CD4-positive, CD25-positive, alpha-beta regulatory T cell (primary cell): ENCODE measurements at places on chromosomes 3 and 15. TPM values are rescaled to one million over a fixed set of nuclear protein-coding genes. Genes with fewer than 3 reads are reported as not detected.
A peak's percentile ranks its signal among the peaks of the same experiment; 100 is the strongest.

DNA sequence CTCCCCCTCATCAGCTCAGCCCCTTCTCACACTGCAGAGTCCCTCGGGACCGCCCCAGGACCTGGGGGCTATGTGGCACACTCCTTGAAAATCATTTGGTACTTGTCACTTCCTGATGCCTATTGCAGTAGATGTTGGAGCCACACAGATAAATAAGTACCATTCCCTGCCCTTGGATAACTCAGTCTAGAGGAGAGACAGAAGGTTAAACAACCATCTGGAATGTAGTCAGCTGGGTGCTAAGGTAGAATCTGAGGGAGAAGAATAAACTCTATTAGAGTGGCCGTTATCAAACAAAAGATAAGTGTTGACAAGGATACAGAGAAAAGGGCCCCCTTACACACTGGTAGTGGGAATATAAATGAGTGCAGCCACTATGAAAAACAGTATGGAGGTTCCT is 112.3 kb upstream of the NR2E3 start:
- H3K36me3 ChIP-seq: no peaks in the 10 kb centered on the region
- no peaks in the 10 kb centered on the region for H3K4me1 ChIP-seq
- H3K4me3 ChIP-seq: no peak overlapping the region
- no peak overlapping the region for H3K27ac ChIP-seq
- no peak for DNase-seq
- H3K27me3 ChIP-seq: peaks cover 8% of the 10 kb centered on the region

The ZNF774 gene
- not detected for total RNA-seq

- no peaks in the 10 kb centered on the region for H3K27me3 ChIP-seq
- H3K27ac ChIP-seq: peak overlapping the region; percentile 96
- no peak for DNase-seq
- H3K4me3 ChIP-seq: peak overlapping the region; percentile 96
Observed at GRCh38 chr15:63192619-63193206, 3.3 kb downstream of the RAB8B start.

The SCAANT1 gene
- total RNA-seq: 4.7 TPM

- no peaks in the 10 kb centered on the region for H3K4me1 ChIP-seq
- H3K36me3 ChIP-seq: no peaks in the 10 kb centered on the region
- no peak overlapping the region for H3K27ac ChIP-seq
- H3K4me3 ChIP-seq: no peak overlapping the region
Observed at GRCh38 chr3:161560008-161560637, 63.5 kb downstream of the OTOL1 start.

The SPINT1 gene
- total RNA-seq: 2.1 TPM

GRCh38 chr3:42829628-42830436 is 20.6 kb downstream of the ACKR2 start:
- no peaks in the 10 kb centered on the region for H3K36me3 ChIP-seq
- no peak overlapping the region for H3K27ac ChIP-seq
- H3K4me1 ChIP-seq: no peaks in the 10 kb centered on the region
- DNase-seq: no peak

- no peak overlapping the region for H3K4me3 ChIP-seq
- H3K27ac ChIP-seq: no peak overlapping the region
- no peak for DNase-seq
Observed at GRCh38 chr3:102447272-102447671, 12.5 kb downstream of the ZPLD1 start.

DNA sequence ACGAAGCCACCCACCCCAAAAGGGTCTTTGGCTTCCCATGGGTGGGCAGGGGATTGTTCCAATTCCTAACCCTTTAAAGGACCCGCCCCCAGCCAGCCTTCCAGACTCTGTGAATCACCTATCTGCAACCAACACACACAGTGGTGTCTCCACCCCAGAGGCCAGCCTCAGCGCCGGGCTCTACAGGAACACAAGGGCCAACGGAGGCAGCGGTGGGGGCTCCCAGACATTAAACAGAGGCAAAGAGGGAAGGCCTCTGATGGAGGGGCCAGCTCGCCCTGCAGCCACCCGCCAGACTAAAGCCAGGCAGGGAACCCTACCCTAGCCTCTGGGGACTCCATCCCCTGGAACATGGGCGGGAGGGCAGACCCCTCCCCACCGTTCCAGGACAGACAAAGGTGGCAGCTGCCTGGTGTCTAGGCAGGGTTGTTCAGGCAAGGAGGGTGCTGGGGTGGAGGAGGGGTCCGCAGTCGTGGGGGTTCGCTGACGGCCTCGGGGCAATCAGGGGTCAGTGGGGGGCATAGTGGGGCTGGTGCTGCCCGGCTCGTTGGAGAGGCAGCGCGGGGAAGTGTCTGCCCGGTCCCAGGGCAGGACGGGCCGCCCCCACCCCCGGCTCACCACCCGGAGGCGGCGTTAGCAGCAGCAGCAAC is 448 bp downstream of the SHISA5 start:
- peak overlapping the region; percentile 69 for H3K27ac ChIP-seq
- H3K4me3 ChIP-seq: peak overlapping the region; percentile 13
- no peak for DNase-seq
- H3K36me3 ChIP-seq: peaks cover 4% of the 10 kb centered on the region
- H3K4me1 ChIP-seq: peaks cover 37% of the 10 kb centered on the region

The KNL1 gene
- total RNA-seq: 9.7 TPM

The GSK3B gene
- total RNA-seq: 45.4 TPM

GRCh38 chr3:124584245-124584551 is 146.1 kb upstream of the UMPS start:
- H3K4me3 ChIP-seq: peak overlapping the region; percentile 63
- peak; percentile 84 for DNase-seq
- peaks cover 6% of the 10 kb centered on the region for H3K27me3 ChIP-seq
- H3K4me1 ChIP-seq: peaks cover 21% of the 10 kb centered on the region

DNA sequence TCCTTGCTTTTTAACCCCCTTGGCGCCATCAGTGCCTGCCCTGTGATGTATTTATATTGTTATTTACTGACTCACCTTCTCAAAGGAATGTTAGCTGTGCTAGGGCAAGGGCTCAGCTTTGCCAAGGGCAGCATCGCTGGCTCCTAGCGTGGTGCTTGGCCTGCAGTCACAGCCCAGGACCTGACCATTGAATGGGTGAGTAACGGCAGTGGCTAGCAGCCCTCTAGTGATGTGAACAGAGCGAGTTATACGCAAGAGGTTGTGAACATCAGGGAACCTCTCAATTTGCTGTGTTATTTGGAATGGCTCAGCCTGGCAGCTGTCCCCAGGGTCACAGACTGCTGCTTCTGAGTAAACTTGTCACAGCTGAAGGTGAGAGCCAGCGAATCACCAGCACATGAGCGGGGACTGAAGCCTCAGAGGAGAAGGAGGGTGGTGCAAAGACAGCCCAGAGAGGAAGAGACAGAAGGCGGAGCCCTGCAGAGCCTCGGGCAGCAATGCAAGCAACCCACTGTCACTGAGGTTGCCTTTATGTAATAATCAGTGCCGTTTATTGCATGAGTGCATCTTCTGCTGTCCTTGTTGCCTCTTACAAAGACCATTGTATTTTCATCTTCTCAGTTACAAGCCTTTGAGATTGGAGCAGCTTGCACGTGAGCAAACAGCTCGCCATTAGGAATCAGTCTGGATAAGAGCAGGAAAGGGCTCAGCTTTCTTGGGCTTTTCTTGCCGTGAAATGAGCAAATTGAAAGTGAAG is 158.3 kb downstream of the SLCO3A1 start:
- H3K4me1 ChIP-seq: peaks cover 7% of the 10 kb centered on the region
- no peak overlapping the region for H3K4me3 ChIP-seq
- H3K27ac ChIP-seq: no peak overlapping the region
- H3K36me3 ChIP-seq: no peaks in the 10 kb centered on the region
- H3K27me3 ChIP-seq: no peaks in the 10 kb centered on the region

The MGLL gene
- 1.7 TPM for total RNA-seq

- H3K4me1 ChIP-seq: peaks cover 10% of the 10 kb centered on the region
- H3K27ac ChIP-seq: peak overlapping the region; percentile 28
- no peaks in the 10 kb centered on the region for H3K27me3 ChIP-seq
- DNase-seq: peak; percentile 62
- H3K4me3 ChIP-seq: peak overlapping the region; percentile 70
Observed at GRCh38 chr3:67685499-67685898, 31.1 kb upstream of the SUCLG2 start.

- no peaks in the 10 kb centered on the region for H3K36me3 ChIP-seq
- no peak overlapping the region for H3K27ac ChIP-seq
- H3K4me3 ChIP-seq: no peak overlapping the region
- H3K4me1 ChIP-seq: no peaks in the 10 kb centered on the region
- peaks cover 11% of the 10 kb centered on the region for H3K27me3 ChIP-seq
Observed at GRCh38 chr3:135991621-135992020, 26.1 kb downstream of the PPP2R3A start.

The UBA3 gene
- 62.9 TPM for total RNA-seq

- H3K27ac ChIP-seq: no peak overlapping the region
- DNase-seq: no peak
- no peaks in the 10 kb centered on the region for H3K36me3 ChIP-seq
- H3K4me1 ChIP-seq: no peaks in the 10 kb centered on the region
- peaks cover 2% of the 10 kb centered on the region for H3K27me3 ChIP-seq
Observed at GRCh38 chr3:115885621-115886020, 262.3 kb downstream of the GAP43 start.

The FAM107A gene
- not detected for total RNA-seq

GRCh38 chr15:91127236-91127955 is 27.3 kb downstream of the SV2B start:
- H3K27me3 ChIP-seq: peaks cover 5% of the 10 kb centered on the region
- DNase-seq: no peak
- H3K36me3 ChIP-seq: no peaks in the 10 kb centered on the region
- H3K4me3 ChIP-seq: no peak overlapping the region
- no peaks in the 10 kb centered on the region for H3K4me1 ChIP-seq

GRCh38 chr3:55615694-55616295 is 128.7 kb upstream of the WNT5A start:
- DNase-seq: no peak
- no peaks in the 10 kb centered on the region for H3K36me3 ChIP-seq
- no peaks in the 10 kb centered on the region for H3K27me3 ChIP-seq
- H3K27ac ChIP-seq: no peak overlapping the region
- no peaks in the 10 kb centered on the region for H3K4me1 ChIP-seq
- H3K4me3 ChIP-seq: no peak overlapping the region

DNA sequence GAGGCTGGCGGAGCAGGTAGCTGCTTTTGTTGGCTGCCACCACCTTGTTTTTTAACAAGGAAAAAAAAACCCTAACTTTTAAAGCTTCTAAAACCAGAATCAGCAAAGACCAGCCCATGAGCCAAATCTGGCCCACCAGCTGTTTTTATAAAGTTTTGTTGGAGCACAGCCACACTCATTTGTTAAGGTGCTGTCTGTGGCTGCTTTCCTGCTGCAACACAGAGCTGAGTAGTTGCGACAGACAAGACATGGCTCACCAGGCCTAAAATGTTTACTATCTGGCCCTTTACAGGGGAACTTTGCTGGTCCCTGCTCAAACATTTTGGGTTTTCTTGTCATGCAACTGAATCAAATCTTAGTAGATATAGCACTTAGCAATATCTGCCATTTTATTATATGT is 18.9 kb downstream of the EFCAB12 start:
- H3K4me3 ChIP-seq: no peak overlapping the region
- no peak for DNase-seq
- no peaks in the 10 kb centered on the region for H3K27me3 ChIP-seq
- H3K36me3 ChIP-seq: no peaks in the 10 kb centered on the region
- no peak overlapping the region for H3K27ac ChIP-seq

- H3K27ac ChIP-seq: no peak overlapping the region
- no peak overlapping the region for H3K4me3 ChIP-seq
- DNase-seq: no peak
- H3K27me3 ChIP-seq: no peaks in the 10 kb centered on the region
- peaks cover 4% of the 10 kb centered on the region for H3K36me3 ChIP-seq
Observed at GRCh38 chr3:171348121-171348520, 112.1 kb downstream of the TNIK start.

DNA sequence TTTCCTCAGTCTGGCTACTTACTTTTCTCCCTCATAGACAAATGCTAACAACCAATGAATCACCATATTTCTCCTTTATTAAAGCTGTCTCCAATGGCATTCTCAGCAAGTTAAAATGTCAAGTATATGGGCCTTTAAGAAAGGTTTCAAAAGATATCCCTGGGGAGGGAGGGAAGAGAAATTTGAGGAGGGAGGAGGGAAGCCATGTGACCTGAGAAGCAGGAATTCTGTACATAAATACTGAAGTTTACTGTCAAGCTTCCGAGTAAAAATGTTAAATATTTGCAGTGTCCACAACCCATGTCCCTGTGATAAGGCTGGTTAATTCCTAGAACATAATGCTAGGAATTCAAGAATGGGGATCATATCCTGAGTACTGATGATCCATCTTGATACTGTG is 175.9 kb downstream of the CNTN4 start:
- no peaks in the 10 kb centered on the region for H3K4me1 ChIP-seq
- no peak overlapping the region for H3K27ac ChIP-seq
- H3K36me3 ChIP-seq: no peaks in the 10 kb centered on the region
- no peak for DNase-seq

- no peak overlapping the region for H3K27ac ChIP-seq
- no peaks in the 10 kb centered on the region for H3K36me3 ChIP-seq
- no peaks in the 10 kb centered on the region for H3K4me1 ChIP-seq
- no peak for DNase-seq
- peaks cover 2% of the 10 kb centered on the region for H3K27me3 ChIP-seq
- H3K4me3 ChIP-seq: no peak overlapping the region
Observed at GRCh38 chr15:69402816-69403215, 11.3 kb upstream of the KIF23 start.

DNA sequence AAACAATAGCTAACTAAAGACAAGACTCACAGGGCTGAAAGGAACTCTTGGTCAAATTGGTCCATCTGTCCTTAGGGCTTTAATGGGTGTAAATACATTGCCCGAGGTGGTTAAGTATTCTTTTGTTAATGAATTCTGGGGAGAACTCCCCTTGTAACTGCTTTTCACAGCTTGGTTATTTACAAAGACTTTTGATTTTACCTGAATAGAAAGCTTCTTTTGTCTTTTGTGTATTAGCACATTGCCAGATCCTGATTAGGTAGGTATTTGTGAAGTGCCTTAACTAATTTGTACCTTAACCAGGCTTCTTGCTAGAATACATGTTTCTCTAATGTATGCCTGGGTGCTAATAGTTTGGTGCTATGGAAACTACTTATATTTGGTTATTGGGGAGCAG is 14.0 kb downstream of the CHD2 start:
- no peak for DNase-seq
- H3K27me3 ChIP-seq: no peaks in the 10 kb centered on the region
- peak overlapping the region; percentile 84 for H3K4me3 ChIP-seq
- peak overlapping the region; percentile 94 for H3K27ac ChIP-seq

GRCh38 chr3:149382518-149382917 is 5.1 kb upstream of the TM4SF1 start:
- H3K4me3 ChIP-seq: no peak overlapping the region
- H3K27me3 ChIP-seq: no peaks in the 10 kb centered on the region
- no peaks in the 10 kb centered on the region for H3K36me3 ChIP-seq
- H3K4me1 ChIP-seq: no peaks in the 10 kb centered on the region
- H3K27ac ChIP-seq: no peak overlapping the region
- no peak for DNase-seq

The RBP2 gene
- total RNA-seq: not detected

- peaks cover 67% of the 10 kb centered on the region for H3K36me3 ChIP-seq
- H3K27me3 ChIP-seq: no peaks in the 10 kb centered on the region
- no peak overlapping the region for H3K4me3 ChIP-seq
- no peak for DNase-seq
Observed at GRCh38 chr3:182902236-182902635, 78.1 kb downstream of the DCUN1D1 start.

GRCh38 chr3:47794544-47794943 is 8.4 kb upstream of the DHX30 start:
- H3K4me1 ChIP-seq: no peaks in the 10 kb centered on the region
- DNase-seq: no peak
- no peaks in the 10 kb centered on the region for H3K36me3 ChIP-seq
- no peak overlapping the region for H3K27ac ChIP-seq

GRCh38 chr3:95217661-95218060 is 1154.8 kb downstream of the NSUN3 start:
- no peak overlapping the region for H3K4me3 ChIP-seq
- no peak for DNase-seq
- H3K4me1 ChIP-seq: no peaks in the 10 kb centered on the region
- no peaks in the 10 kb centered on the region for H3K36me3 ChIP-seq
- no peak overlapping the region for H3K27ac ChIP-seq
